ENCODE measurements at places on chromosomes 3 and 15.

DNA sequence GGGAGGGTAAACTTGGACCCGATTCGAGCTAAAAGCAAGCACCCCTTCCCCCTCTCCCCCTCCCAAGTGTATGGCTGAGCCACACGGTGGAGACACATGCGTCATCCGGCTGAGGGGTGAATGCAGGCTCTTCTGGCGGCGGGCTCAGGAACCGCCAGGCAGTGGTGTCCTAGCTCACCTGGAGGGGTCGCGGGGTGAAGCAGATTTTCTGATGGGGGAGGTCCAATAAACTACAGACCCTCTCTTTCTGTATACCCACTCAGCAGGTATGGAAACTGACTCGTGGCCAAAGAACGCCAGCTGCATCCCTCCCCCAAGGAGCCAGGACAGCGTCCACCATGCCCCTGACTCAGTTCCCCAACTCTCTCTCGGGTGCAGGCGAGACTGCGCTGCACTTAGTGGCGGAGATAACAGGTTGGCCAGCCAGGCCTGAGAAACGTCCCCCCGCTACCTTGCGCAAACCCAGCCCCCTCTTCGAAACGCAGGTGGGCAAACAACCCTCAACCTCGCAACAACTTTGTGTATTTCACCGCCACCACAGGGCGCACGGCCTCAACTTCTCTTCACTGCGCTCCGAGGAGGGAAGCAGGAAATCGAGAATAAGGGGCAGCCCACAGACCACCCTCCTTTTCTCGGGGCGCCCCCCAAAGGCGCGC, 1.3 kb downstream of the MAGI1 start:
- peak; percentile 42 for DNase-seq

DNA sequence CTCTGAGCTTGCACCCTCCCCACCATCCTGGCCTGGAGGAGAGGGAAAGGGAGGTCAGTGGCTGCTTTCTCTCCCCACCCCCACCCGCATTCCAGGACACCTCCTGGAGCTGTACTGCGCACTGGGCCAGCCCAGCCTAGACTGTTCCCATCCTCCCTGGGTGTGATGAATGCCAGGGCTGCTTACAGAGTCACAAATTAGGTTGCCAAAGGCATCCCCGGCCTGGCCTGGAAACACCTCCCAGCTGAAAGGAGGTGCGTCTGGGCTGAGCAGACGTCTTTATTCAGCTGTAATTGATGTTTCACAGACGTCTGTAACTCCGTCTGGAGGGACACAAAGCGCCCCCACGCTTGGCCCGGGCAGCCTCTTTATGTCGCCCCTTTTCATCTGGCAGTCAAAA, 47.6 kb downstream of the RHCG start:
- no peak for DNase-seq

DNA sequence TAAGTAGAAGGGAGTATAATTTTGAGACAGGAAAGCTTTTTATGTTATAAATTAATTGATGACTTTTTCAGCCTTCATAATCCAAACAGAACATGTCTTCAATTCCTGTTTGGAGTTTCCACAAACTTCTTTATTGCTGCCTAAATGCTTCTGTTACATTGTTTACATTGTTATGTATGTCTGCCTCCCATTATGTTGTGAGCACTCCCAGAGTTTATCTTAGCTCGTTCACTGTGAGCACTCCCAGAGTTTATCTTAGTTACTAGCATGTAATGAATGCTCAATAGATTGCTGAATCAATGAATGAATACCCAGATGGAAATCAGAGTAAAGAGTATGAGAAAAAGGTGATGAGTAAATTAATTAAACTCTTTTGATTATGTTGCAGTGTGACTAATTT, 1178.0 kb downstream of the ROBO1 start:
- no peak for DNase-seq

GRCh38 chr15:58977887-58978286, 9.6 kb upstream of the RNF111 start:
- no peak for DNase-seq

DNA sequence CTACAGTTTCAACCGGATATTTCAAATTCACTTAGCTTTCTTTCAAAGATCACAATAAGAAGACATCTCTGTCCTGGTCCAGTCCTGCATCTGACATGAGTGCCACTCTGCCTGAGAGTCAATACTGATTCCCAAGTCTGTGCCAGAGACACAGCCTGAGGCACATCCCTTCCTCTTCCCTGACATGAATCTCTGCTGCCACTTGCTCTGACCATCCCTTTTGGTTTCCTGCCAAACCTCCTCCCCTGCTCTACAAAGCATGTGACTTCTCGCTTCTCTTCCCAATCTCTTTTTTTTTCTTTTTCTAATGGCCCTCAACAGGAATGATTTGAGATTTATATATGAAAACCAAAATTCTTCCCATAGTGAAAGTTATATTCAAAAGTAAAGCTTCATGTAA, 117.9 kb downstream of the MECOM start:
- no peak for DNase-seq

DNA sequence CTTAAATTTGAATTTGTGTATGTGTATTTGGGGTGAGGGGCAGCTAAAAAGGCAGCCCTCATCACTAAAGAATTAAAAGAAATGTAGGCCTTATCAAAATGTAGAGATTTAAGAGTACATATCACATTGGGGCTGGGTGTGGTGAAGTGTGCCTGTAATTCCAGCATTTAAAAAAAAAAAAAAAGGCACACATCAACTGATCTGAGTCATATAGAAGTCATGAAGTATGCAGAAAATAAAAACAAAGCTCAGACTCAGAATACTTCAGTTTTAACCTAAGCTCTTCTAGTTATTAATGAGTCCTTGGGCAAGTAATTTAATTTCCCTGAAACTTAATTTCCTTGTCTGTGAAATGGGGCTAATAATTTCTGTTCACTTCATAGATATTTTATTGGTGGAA, 31.6 kb downstream of the SLC24A1 start:
- DNase-seq, result no peak

DNA sequence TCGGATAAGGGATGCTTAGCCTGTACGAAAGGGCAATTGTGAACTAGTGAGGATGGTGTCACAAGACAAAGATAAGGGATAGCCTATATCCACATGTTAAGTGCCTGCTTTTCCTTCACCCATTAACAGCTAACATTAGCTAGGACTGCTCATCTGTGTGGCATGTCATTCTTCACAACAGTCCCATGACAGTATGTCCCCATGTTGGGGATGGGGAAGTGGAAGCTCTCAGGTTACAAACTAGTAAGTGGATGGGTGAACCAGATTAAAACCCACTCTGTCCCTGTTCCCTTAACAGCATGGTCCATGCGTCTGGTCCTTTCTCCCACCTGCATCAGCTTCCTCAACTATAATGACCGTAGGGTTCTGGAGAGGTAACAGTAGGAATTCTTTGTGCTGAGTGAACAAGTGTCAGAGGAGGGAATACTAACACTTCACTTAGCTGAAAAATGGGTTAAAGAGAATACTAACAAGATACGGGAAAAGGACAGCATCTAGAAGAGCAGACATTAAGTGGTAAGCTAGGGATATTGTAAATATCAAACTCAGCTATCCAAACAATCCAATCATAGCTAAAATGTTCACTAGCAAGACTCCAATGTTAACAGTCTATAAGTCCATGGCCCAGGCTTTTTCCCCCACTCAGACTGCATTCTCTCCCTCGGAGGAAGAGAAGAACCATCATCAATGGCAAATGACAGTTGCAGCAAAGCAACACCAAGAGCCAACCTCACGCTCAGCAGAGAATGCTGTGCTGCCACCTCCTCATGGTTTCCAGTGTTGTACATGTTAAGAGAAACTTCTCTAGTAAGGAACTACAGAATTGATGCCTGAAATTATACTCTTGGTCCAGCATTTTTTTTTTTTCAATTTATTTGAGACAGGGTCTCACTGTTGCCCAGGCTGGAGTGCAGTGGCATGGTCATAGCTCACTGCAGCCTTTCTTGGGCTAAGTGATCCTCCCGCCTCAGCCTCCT, 5.0 kb downstream of the RPLP1 start:
- DNase-seq, result no peak

DNA sequence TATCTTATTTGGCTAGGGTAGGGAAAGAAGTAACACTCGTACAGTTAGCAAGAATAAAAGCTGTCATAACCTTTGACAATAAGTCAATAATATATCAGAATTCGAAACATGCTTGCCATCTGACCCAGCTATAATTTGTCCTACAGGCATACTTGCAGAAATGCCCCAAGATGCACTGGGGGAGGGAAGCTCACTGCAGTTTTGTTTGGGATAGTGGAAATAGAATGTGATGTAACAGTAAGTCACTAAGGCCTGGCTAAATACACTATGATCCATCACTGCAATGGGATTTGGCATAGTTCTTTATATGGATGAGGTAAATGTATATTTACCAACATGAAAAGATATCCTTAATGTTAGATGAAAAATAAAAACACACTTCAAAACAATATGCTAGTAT, 25.5 kb upstream of the TMOD3 start:
- no peak for DNase-seq

- DNase-seq, result no peak
Measured at GRCh38 chr15:52069559-52069958, 43.0 kb downstream of the BCL2L10 start.

- DNase-seq, result no peak
Measured at GRCh38 chr15:42402455-42403205, 43.3 kb downstream of the CAPN3 start.

DNA sequence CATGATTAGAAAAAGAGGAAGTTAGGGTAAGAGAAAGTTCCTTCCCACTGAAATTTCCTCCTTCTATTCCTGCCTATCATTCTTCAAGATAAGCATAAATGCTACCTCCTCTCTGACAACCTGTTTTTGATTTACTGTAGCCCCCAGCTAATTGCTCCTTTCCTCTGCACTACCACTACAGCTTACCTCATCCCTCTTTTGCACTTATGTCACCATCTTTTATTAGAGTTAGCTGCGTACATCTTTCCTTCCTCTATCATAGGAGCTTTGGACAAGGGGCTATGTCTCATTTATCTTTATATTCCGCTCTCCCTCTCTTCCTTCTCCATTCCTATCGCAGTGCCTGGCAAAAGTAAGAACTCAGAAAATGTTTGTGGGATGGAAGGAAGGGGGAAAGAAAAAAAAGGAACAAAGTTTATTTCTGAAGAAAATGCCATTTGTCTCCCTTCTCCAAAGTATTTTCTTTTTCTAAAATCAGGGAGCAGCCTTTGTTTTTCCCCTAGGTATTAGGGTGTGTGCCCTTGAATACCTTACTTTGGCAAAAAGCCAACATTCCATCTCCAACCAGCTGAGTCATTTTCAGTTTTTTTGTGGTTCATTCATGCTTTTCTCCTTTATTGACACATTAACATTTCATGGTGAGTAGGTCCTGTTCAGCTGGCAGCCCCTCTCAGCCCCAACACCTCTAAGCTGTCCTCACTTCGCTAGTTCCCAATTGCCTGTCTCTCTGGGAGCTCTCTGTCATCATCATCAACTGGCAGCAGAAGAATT, 87.6 kb upstream of the SOX2 start:
- DNase-seq, result no peak

DNA sequence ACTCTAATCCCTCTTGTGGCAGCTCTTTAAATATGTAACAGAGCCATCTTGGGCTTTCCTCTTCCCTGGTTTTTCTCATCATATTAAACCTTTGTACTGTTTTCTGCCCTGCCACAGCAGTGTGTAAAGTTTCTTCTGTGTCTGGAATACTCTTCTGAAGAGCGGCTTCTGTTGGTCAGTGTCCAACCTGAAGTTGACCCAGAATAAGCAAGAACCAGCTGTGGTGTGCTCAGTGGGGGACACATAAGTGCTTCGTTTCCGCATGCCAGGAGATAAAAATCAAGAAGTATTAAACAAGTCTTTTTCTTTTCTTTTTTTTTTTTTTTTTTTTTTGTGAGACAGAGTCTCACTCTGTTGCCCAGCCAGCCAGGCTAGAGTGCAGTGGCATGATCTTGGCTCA, 173.2 kb upstream of the CHRM5 start:
- no peak for DNase-seq

DNA sequence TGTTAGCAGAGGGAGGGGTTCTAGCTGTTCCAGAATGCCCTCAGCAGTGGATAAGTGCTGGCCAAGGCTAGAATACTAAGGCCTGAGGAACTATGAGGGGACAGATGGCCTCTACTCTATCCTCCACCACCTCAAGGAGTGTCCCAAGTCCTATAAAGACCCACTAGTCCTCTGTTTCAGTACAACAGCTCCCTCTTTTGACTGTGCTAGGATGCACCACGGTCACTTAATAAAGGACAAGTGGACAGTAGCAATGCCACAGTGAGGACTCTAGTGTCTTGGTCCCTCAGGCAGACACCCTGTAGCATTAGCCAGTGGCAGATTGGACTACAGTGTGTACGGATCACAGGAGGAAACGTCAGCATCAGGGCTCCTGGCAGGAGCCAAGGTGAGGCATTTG, 171.8 kb upstream of the PROK2 start:
- DNase-seq, result no peak

- DNase-seq, result no peak
Measured at GRCh38 chr3:184333190-184333589, 4.2 kb upstream of the FAM131A start.

DNA sequence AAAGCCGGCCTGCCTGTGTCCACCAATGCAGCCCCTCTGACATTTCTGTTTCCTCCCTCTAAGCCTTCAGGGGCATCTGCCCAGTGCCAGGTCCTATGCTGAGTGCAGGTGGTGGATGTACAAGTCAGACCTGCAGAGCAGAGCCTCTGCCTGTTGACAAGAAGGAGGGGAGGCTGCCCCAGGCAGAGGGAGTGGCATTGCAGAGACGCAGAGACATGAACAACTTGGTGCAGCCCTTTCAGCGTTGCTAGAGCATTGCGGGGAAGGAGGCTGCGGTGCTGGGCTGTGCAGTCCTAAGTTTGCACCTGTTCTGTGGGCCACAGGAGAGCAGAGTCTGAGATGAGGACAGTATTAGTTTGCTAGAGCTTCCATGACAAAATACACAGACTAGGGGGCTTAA, 65.2 kb downstream of the LSM3 start:
- no peak for DNase-seq

DNA sequence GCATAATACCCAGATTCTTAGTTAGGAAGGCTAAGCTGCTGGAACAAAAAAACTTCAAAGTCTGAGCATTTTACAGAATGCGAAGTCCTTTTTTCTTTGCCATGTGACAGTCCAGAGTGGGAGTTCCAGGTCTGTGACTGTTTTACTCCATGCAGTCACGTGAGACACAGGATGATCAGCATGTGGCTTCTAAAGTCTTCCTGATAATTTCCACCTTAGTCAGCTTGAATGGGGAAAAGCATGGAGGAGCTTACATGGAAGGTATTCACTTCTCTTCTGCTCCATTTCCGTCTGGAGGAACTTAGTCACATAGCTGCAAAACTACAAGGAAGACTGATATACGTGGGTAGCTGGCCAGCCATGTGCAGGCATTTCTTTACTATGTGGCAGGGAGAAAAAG, 1.7 kb downstream of the SNTN start:
- DNase-seq, result no peak

DNA sequence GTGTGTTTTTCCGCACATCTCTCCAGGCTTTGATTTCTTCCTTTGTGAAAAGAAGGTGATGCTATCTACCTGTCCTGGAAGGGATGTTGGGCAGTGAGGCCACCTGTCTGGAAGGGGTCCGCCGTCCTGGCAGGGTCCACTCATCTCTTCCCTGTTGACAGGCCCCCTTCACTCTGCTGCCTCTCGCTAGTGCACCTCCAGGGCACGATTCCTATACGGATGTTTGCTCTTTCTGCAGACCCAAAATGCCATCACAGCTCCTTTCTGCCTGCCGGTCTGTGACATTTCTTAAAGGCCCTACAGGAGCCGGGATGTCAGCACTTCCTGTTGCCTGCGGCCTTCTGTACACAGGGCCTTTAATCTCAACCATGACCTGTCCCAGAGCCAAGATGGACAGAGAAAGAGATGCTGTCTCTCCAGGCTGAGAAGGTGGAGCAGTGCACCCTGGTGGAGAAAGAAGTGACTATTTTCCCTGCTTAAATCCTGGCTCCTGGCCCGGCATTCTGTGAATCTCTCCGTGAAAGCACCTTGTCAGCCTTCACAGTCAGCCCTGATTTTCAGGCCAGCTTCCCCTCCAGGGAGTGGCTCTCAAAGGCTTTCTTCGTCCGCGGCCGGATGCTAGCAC, 7.4 kb downstream of the FAM3D start:
- DNase-seq, result no peak
